ENCODE measurements at places on chromosomes 5 and 9.

DNA sequence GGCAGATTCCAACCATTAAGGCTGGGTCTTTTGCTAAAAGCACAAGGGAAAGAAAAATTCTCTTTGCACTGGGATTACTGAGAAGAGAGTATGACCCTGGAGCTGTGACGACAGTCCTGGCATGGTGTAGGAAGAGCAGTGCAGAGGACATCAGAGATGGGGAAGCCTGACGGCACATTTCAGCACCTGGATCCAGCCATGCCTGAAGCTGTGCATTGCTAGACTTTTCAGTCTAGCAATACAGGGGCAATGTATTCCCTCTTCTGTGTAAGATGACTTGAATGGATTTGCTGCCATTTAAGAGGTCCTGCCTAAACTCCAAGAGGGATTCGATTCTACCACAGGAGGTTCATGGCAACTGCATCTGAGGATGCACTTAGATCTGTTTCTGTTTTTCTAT is 12.3 kb upstream of the MRNIP start:
- DNase-seq: no peak

DNA sequence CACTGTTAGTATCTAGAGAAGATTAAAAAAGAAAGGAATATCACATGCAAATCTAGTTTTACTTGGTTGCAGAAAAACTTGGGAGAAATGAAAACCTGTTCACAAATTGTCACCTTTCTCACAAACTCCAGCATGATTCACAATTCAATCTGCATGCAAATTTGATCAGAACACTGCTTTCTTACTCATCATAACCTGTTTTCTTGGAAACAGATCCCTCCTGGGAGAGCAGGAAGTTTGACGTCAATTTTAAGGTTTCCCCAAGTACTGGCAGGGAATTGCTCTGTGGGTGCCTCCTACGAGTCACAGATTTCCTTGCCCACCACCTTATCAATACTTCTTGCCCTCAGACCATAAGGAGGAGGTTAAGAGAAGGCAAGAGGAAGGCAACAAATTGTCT is 30.2 kb upstream of the HTR4 start:
- DNase-seq: no peak

- DNase-seq: no peak
These were observed 8.3 kb upstream of the WDR5 start for GRCh38 chr9:134127616-134128015.

- DNase-seq: no peak
These were observed 233.1 kb downstream of the ADAMTSL1 start for GRCh38 chr9:18707061-18707461.

DNA sequence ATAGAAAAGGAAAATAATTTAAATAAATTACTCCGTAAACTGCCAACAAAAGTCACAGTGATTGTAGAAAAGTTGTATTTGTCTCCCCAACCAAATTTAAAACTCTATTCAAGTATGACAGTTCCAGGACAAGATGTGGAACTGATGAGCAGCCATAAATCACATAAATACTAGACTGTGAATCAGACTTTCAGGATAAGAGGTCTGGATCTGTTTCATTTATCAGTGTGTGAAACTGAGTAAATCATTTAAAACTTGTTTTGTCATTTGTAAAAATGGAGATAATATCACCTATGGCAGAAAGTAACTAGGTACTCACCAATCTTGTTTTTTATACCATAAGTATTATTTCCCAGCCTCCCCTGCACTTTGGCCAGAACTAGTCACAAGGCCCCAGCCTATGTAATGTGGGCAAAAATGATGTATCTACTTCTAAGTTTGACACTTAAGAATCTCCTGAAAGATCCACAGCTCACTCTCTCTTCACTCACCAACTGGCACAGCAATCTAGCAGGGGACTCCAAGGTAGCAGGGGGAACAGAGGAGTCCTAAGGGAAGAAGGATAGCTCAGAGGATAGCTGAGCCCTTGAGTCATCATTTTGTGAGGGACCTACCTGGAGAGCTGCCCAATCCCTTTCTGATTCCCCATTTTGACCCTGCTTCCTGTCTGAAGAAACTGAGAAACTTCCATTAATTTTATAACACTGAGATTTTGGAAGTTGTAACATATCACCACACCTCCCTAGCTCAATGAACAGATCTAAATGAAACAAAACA is 31.6 kb downstream of the TMEM161B start:
- no peak for DNase-seq

DNA sequence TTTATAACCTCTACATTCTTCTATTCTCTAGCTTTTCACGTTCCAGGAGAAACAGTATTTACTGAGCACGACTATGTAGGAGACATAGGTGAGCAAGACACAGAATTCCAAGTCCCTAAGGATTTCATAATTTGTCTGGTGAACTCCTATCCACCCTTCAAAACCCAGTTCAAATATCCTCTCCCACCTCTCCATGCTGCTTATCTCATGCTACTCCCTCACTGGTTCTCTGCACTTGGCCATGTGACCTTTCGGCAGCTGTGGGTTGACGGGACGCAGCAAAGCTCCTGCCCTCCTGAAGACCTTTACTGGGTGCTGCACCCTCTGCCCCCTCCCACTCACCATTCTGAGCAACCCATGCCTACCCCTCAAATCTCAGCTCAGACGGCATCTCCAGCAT is 173.2 kb downstream of the RGS3 start:
- no peak for DNase-seq

GRCh38 chr5:142151436-142152383 is 43.1 kb downstream of the NDFIP1 start:
- DNase-seq: no peak

DNA sequence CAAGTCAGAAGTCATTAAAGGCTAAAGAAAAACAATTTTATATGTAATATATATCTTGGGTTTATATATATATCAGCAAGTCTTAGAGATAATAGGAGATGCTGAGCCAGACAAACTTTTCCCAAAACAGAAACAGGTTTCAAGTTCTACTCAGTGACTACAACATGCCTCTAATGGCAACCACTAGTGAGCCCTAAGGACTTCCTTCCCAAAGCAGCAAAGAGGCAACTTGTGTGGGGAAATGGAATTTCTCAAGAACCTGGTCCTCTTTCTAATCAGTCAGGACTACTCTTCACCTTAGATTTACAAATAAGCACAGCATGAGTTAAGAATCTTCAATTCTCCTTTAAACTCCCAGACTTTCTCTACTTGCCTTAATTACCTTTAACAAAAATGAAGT is 17.6 kb downstream of the RNF38 start:
- no peak for DNase-seq

- no peak for DNase-seq
These were observed 6.1 kb upstream of the PTGS1 start for GRCh38 chr9:122364783-122365150.

- no peak for DNase-seq
These were observed 1187.1 kb downstream of the CDH9 start for GRCh38 chr5:25851301-25851700.
